CD4-positive, CD25-positive, alpha-beta regulatory T cell (primary cell): ENCODE measurements at places on chromosomes 5 and 9. TPM values are rescaled to one million over a fixed set of nuclear protein-coding genes. Genes with fewer than 3 reads are reported as not detected.

The SLC34A1 gene
- total RNA-seq: 0.20 TPM

GRCh38 chr5:83686251-83686650 is 34.4 kb downstream of the HAPLN1 start:
- no peaks in the 10 kb centered on the region for H3K27me3 ChIP-seq
- no peak for DNase-seq
- no peaks in the 10 kb centered on the region for H3K4me1 ChIP-seq
- no peak overlapping the region for H3K4me3 ChIP-seq
- H3K36me3 ChIP-seq: no peaks in the 10 kb centered on the region
- no peak overlapping the region for H3K27ac ChIP-seq

- no peak overlapping the region for H3K27ac ChIP-seq
- no peak overlapping the region for H3K4me3 ChIP-seq
- DNase-seq: no peak
- H3K27me3 ChIP-seq: no peaks in the 10 kb centered on the region
- no peaks in the 10 kb centered on the region for H3K4me1 ChIP-seq
These were observed 25.2 kb downstream of the DPYSL3 start for GRCh38 chr5:147484708-147485020.

The DRD1 gene
- not detected for total RNA-seq

DNA sequence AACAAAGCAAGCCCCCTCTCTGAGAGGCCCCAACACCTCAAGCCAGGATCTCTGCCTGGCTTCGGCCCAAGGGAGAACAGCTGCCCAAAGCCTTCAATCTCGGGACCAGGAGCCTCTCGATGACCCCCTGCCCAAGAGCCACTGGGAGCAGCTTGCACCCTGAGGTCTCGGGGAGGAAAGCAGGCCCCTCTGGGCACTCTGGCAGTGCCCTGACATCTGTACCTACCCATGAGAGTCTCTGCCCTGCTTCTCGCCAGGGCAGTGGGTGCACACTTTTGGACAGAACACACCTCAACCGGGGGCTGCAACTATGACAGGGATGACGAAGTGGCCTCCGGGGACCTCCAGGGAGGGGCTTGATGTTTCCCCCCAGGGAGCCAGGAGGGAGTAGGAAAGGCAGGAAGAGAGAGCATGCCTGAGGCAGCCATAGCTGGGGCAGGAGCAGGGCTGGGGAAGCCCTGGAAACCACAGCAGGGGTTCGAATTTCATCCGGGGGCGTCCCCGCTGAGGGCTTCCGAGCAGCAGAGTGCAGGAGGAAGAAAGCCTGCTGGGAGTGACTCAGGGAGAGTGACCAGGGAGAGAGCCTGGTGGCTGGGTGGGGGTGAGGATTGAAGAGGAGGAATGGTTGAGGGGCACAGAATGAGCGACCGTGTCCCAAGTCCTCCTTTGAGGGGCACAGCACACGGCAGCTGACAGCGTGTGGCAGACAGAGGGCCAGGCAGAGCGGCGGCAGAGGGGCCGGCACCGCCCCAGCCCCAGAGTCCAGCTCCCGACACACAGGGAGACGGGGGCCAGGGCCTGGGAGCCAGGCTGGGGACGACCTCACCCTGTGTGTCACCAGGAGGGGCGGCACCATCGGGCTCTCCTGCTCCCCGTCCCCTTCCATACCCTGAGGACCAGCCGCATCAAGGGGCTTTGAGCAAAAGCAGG is 1.8 kb downstream of the LPCAT1 start:
- H3K27me3 ChIP-seq: no peaks in the 10 kb centered on the region
- DNase-seq: no peak
- H3K27ac ChIP-seq: no peak overlapping the region
- peaks cover 14% of the 10 kb centered on the region for H3K36me3 ChIP-seq
- peaks cover 23% of the 10 kb centered on the region for H3K4me1 ChIP-seq
- H3K4me3 ChIP-seq: no peak overlapping the region
